CD8-positive, alpha-beta memory T cell (primary cell): ENCODE measurements at places on chromosomes 1 and 21.

DNA sequence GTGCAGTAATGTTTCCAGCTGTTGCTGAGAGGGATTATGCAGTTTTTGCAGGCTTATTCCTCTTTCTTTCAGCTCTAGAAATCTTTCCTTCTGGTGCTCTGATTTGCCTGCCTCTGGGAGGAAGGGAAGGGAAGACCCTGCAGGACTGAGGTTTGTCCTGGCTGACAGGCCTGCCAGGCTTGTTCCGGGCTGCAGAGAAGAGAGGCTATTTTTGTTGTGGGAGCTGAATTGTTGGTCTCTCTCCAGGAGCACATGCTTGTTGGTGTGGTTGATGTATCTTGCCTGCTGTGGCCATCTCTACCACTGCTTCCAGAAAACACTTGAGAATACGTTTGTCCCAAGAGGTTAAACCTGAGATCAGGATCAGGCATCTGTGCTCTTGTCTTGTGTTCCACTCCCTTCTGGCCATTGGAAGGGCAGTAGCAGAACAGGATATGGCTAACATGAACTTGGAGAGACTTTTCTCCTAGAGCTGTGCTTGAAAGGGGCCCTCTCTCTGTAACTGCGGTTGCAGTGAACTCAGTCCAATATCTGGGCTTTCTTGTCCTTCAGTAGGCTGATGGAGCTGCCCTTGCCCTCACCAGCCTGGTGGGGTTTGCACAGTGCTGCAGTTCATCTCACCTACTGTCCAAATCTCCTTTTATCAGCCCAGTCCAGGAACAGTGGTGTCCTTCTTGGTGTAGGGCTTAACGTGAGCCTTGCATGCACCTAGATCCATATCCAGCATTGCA lies 21.5 kb upstream of the SLC25A34 start:
- DNase-seq: no peak

DNA sequence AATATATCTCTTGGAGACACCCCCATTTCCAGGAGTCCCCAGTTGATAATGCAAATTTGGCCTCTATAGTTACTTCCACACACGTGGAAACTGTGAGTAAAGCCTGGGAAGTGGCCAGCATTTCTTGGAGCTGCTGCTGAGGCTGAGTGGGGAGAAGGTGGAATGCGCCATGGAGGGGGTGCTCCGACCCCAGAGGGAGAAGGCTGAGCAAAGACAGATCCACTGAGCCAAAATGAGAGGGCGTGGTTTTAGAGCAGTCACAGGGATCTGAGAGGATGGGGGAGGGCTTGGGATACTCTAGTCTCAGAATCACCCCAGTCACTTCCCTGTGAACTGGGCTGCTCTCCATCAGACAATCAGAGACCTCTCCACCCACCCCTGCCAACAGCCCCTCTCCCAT lies 38.7 kb downstream of the TRIM62 start:
- no peak for DNase-seq

DNA sequence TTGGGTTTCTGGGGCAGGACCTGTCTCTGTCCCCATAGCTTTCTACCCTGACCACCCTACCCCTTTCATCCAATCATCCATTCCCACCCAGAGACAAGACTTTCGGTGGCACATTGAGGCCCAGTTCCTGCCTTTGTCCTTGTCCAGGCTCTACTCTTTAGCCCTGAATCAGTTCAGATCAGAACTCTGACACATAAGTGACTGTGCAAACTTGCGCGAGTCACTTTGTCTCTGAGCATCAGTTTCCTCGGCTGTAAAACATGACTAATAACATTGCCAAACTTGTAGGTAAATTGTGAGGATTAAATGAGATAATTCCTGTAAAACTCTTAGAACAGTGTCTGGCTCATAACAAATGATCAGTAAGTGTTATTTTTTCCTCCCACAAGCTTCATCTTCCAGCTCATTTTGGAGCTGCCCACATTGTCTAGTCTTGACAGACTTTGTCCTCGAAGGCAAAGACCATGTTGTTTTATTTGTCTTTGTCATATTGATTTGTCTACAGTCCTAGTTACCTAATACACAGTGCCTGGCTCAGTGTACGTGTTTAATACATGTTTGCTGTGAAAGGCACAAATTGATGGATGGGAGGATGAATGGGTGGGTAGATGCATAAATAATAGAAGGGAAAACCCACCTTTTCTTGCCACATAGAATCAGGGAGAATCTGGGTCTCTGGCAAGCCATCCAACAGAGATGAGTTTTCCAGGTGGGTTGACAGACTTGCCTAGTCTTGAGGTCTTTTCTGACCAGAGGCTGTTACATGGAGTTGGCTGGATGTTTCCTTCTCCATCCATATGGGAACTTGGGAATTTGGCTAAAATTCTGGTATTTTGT lies 262.9 kb downstream of the OMA1 start:
- no peak for DNase-seq

DNA sequence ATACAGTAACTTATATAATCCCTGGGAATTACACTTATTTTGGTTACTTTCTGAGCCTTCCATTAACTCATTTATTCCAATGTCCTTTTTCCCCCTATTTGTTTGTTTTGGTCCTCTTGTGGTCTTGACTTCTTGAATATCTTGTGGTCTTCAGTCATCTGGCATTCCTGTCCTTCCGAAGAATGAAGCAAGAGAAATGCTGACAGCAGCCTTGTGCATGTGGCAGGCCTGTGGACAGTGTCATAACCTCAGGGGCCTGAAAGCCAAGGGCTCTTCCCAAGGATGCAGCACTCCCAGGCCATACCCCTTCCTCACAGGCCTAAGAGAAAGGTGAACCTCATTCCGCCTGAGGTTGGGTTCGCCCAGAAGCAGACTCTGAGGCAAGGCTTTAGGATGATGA lies 470.2 kb downstream of the DISC1 start:
- DNase-seq: no peak

DNA sequence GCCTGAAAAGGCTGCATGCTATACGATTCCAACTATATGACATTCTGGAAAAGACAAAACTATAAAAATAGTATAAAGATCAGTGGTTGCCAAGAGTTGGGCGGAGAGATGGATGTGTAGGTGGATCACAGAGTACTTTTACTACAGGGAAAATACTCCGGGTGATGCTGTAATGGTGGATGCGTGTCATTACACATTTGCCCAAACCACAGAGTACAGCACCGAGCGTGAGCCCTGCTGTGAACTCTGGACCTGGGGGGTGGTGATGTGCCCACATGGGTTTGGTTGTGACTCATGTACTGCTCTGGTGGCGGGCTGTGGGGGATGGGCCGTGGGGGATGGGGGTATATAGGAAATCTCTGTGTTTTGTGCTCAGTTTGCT lies 162.7 kb upstream of the COL6A1 start:
- DNase-seq: no peak

DNA sequence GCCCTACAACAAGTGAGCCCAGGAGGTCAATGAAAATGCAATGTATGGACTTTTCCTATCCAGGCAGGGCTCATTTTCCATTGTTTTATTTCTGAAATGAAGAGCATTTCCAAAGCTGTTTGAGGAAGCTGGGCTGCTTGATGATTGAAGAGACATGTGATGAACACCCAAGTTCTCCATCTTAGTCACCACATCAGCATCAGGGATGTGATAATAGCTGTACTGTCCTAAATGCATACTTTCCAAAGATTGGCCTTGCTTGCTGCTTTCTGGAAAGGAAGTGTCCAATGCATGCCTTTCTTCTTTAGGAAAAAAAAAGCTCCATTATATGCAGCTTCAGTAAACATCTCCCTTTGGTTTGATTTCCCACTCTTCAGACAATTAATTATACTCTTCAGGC lies 425.9 kb upstream of the RUNX1 start:
- DNase-seq: no peak

DNA sequence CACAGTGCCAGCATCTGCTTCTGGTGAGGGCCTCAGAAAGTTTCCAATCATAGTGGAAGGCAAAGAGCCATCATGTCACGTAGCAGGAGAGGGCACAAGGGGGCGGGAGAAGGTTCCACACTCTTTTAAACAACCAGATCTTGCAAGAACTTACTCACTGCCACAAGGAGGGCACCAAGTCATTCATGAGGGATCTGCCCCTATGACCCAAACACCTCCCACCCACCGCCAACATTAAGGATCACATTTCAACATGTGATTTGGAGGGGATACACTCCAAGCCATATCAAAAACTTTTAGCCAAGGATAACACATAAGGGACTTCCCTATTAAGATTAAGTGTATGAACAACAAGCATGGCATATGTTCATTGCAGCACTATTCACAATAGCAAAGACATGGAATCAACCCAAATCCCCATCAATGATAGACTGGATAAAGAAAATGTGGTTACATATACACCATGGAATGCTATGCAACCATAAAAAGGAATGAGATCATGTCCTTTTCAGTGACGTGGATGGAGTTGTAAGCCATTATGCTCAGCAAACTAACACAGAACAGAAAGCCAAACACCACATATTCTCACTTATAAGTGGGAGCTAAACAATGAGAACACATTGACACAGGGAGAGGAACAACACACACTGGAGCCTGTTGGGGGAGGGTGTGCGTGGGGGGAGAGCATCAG lies 19.9 kb upstream of the SLC35F3 start:
- no peak for DNase-seq

DNA sequence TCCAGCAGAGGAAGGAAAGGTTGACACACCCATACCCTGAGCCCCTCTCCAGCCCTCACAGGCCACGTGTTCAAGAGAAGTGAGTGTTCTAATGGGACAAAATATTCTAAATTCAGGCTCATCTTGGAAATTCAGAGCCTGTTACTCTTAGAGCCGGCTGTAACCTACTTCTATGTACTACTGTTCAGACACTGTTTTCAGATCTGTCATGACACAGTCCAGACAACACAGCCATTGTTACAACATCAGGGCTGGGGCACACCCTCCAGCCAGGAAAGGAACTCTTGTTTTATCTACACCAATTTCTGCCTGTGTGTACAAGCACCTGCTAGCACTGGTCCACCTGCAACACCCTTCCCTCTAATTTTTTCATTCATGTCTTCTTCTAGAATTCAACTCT lies 145.4 kb upstream of the C8B start:
- DNase-seq: no peak

DNA sequence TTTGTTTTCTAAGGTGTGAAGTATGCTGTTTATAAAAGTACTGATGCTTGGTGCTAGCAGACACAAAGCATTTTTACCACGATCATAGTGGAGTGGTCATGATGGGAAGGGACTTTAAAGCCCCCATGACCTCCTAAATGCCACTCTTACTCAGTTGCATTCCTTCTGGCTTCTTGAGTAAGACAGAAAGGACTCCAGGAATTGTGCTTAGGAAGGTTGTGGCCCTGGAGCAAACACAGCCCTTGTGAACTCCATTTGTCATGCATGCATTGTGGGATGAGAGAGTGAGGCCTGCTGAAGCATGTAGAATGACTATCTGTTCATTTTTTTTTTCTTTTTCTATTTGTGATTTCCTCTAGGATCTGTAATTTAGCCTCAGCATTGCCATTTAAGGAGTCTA lies 34.2 kb downstream of the AK5 start:
- DNase-seq: no peak

DNA sequence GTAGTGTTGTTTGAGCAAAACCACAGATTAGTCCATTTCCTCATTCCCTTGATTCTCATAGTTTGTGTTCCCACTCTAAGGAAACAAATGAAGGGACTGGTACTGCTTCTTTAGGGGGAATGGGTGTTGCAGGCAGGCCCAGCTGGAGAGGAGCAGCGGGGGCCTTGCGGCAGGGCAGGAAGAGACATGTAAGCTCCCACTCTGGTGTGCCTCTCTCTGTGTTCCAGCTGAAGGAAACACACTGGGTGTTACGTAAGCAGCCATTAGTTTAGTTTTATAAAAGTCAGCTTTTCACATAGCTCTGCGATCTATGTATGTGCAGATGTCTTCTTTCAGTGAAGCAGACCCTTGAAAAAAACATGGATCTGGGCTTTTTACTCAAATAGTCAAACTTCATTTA lies 99.5 kb downstream of the CACHD1 start:
- DNase-seq: no peak

GRCh38 chr1:38929476-38929875 lies 12.2 kb downstream of the RHBDL2 start:
- DNase-seq: no peak

DNA sequence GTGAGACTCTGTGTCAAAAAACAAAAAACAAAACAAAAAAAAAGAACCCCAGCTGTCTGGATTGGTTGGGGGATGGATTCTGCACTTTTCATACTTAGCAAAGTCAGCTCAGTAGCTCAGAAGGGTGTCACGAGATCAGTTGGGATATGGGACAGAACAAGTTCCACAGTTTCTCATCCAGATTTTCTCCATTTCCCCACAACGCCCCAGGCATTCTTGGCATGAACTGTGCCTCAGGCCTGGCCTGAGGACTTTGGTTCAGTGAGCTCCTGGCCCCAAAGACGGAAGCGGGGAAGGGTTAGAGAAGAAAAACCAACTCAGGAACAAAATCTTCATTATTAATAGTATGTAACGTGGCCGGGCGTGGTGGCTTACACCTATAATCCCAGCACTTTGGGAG lies 1.9 kb downstream of the AKR7A2 start:
- no peak for DNase-seq

GRCh38 chr1:192592517-192592916 lies 16.9 kb downstream of the RGS1 start:
- no peak for DNase-seq

GRCh38 chr1:10900691-10901090 lies 104.2 kb upstream of the CASZ1 start:
- DNase-seq: no peak

DNA sequence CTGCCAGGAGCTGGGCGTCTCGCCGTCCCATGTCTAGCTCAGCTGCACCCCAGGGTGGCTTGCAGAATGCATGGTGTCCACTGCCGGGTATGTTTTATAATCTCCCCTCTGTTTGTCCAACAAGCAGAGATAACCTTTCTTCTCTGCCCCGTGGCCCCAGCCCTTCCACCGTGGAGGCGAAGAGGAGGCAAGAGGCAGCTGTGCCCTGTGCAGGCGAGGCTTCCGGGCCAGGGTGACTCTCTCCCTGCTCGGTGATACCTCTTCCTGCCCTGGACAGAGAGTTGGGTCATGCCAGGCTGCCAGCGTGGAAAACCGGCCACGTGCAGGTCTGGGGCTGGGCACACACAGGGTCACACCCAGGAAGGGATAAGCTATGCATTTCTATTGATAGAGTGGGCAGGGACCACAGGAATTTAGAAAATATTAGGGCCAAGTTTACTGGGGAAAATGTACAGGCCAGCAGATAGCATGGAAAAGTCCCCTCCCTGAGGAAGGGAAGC lies at the start of gene TFF2:
Gene TFF2, minus strand, starts transcription at position 68 of the 500 bp plus-strand sequence. Its CDS starts 37 bp downstream, at position 31.
- DNase-seq: no peak

- no peak for DNase-seq
Observed at GRCh38 chr1:207007352-207008033, 25.1 kb downstream of the C1orf116 start.

DNA sequence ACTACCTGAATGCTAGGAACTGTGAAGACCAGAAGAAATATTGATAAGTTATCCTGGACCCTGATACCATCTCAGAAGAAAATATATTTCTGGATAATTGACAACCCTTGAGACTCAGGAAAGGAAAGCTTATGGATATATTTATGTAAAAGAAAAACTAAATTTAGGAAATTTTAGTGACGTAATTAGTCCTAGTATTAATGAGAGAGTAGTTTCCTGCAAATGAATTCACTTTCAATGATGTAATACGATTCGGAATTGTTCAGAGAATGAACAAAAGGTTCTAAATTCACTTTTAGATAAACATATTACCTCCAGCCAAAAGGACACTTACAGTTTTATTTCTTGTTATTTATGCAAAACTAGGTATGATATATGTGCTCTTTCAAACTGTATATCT lies 1120.1 kb upstream of the NCAM2 start:
- no peak for DNase-seq
